ENCODE measurements at places on chromosomes 4 and X.

DNA sequence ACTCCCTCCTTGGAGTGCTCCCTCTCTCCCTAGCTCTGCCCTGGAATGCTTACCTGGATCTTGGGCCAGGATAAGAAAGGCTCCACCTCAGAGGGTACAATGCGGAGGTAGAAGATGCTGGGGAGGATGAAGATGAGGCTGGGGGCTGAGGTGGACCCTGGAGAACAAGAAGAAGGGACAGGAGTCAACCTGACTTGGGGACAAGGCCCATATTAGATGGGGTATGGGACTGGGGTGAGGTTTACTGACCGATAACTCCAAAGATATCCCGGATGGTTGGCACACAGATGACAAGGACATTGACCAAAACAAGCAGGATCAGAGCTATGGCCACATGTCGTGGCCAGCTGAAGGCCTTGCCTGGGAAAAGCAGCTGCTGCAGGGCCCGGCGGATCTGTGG is 10.6 kb downstream of the SLC38A5 start:
- DNase-seq: no peak

- DNase-seq: no peak
Observed at GRCh38 chr4:102696758-102697157, 64.0 kb downstream of the MANBA start.

- DNase-seq: no peak
Observed at GRCh38 chr4:182555997-182556418, 312.8 kb downstream of the TENM3 start.

- DNase-seq: no peak
Observed at GRCh38 chr4:75512386-75513211, 1.6 kb downstream of the RCHY1 start.

- no peak for DNase-seq
Observed at GRCh38 chr4:41476310-41476885, 61.6 kb upstream of the LIMCH1 start.

DNA sequence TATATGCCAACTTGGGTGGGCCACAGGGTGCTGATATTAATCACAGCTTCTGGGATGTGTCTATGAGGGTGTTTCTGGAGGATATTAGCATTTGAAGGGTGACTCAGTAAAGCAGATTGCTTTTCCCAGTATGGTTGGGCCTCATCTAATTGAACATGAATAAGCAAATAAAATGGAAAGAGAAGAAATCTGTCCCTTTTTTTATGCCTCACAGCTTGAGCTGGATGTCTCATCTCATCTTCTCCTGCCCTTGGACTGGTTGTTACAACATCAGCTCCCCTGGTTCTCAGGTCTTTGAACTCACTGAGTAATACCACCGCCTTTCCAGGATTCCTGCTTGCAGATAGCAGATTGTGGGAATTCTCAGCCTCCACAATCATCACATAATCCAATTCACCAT is 1149.2 kb downstream of the PCDH18 start:
- no peak for DNase-seq

- no peak for DNase-seq
Observed at GRCh38 chr4:41287005-41287404, 30.3 kb downstream of the UCHL1 start.

GRCh38 chrX:38216642-38217041 is 4.0 kb downstream of the SRPX start:
- DNase-seq: no peak

DNA sequence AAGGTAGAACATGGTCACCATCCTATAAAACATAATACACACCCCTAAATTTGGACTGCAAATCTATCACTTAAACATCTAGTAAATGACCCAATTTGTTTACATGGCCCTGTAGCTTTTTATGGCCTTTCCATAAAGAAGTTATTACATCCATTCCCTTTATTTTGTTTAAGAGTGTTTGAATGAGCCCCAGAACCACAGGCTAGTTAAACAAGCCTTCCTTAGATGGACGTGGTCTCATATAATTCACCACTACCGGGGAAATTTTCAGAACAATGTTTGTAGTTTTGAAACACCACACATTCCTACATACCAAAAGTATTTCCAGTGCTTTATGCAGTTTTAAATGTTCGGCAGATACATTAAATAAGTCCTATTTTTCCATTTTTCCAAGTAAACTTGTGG is 12.3 kb downstream of the PDGFC start:
- DNase-seq: no peak

GRCh38 chrX:143664302-143664701 is 28.4 kb upstream of the SLITRK4 start:
- DNase-seq: no peak

DNA sequence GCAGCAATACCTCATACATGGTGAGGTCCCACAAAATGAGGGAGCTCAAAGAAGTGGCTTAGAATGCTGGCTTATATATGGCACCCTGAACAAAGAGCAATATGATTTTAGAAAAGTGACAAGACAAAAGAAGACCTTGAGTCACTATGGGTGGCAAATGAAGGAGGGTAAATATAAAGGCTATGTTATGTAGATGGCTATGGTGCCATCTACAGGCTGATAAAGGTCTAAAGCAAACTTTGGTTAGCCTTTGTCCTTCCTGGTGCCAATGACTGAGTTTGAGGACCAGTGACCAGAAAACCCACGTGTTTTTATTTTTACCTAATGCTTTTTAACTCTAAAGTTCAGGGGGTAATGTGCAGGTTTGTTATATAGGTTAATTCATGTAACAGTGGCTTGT is 151.8 kb downstream of the CCNG2 start:
- no peak for DNase-seq

- DNase-seq: no peak
Observed at GRCh38 chrX:109848461-109849050, 115.5 kb upstream of the ACSL4 start.

DNA sequence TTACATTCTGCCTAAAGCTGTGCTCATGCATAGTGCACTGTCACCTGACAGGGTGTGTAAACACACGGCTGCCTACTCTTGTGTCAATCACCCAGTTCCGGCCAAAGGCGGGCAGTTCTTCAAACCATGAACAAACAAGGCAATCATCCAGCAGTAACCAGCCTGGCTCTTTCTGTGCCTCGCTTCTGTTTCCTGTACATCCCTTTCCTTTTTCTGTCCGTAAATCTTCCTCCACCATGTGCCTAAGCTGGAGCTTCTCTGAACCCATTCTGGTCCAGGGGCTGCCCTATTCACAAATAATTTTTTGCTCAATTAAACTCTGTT is 60.8 kb upstream of the CBR4 start:
- DNase-seq: no peak

GRCh38 chr4:7705062-7705461 is 234.6 kb downstream of the AFAP1 start:
- no peak for DNase-seq

- DNase-seq: no peak
Observed at GRCh38 chrX:5306654-5307121, 922.0 kb downstream of the NLGN4X start.

DNA sequence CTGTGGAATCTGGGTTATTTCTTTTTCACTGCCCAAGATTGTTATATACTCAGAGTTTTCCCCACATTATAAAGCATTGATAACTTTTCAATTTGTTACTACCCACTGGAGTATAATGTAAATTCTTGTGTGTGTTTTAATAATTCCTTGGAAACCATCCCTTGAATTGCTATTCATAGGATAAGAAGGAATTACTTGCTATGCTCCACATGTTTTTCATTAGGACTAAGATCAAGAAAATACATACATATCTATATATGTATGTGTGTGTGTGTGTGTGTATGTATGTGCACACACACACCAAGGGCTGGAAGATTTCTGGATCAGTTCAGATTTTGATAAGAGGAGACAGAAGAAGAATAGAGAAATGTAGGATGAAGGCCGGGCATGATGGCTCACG is 206.4 kb upstream of the JADE1 start:
- DNase-seq: no peak

GRCh38 chr4:23911675-23912455 is 22.0 kb upstream of the PPARGC1A start:
- DNase-seq: no peak

GRCh38 chrX:39603230-39603629 is 494.5 kb downstream of the BCOR start:
- DNase-seq: no peak

DNA sequence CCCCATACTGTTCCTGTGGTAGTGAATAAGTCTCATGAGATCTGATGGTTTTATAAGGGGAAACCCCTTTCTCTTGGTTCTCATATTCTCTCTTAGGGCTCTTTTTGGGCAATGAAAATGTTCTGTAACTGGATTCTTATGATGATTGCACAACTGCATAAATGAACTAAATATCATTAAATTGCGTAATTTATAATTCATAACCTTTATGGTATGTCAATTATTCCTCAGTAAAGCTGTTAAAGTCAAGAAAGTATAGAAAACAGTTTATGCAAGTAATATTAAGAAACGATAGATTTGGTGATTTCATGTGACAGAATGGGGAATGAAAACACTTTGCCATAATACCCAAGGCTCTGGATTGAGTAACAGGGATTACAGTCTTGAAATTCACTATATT is 33.5 kb upstream of the SPANXD start:
- DNase-seq: no peak

DNA sequence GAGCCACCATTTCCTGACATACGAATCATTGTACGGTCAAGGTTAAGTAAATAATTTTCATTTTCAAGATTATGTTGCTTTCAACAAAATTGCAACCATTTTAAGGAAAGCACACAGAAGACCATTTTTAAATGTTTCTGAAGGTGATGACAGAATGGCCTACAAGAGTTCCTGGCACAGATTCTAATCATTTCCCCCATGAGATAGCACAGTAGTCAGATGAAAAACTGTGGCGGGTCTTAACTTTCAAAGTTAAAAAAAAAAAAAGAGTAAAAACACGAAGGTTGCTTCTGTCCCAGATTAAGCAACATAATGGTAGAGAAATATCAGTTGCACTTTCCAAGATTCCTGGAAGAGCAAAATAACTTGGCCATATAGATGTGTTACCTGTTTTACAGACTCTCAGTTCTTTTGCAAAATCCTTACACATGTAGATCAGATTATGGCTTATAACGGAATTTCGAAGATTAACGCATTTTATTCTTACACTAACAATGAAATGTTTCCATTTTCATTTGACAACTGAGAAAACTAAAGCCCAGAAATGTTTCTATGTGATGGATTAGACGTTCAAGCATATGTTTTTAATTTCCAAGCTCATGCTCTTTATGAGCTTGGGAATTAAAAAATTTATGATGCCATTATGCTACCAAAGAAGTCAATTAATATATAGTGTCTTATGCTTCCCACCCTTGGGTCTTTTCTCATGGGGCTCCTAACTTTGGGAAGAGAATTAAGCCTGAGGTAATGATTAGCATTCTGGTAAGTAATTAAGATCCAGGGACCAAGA is 335.1 kb upstream of the CLNK start:
- no peak for DNase-seq

DNA sequence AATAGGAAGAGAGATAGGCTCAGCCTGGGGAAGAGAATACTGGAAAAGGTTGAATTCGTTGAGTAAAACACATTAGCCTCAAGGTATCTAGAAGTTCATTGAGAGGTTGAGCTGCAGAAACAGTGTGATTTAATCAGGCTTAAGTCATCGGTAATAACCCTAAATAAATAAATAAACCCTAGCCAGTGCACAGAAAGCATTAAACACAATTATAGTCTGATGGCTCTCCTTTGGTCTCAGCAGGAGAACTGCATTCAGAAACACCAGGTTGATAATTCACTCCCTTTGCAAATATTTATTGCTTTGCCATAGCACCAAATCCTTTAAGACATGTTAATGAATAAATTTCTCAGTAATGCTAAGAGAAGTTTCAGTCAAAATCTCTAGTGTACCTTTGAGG is 9.6 kb downstream of the DCX start:
- no peak for DNase-seq

GRCh38 chrX:18883234-18883960 is 100.5 kb downstream of the PHKA2 start:
- no peak for DNase-seq

DNA sequence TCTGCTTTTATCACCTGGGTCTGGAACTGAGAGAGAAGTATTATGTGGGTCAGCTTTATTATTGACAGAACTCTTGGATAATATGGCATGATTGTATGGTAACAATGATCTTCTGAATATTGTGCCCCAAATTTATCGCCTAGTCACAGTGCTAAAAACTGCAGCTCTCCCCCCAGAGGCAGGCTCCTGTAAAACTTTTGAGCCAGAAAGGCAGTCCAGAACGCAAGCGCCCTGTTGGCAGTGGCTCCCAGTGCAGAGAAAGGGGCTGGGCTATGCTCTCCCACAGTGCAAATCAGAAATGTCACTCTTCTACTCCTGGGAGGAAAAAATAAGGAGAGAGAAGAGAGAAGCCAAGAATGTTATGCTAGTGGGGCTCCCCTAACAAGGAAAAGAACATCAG is 50.5 kb downstream of the HELT start:
- DNase-seq: no peak

GRCh38 chrX:28998609-28999135 is 411.4 kb downstream of the IL1RAPL1 start:
- no peak for DNase-seq

GRCh38 chr4:40788331-40788730 is 38.6 kb downstream of the NSUN7 start:
- no peak for DNase-seq

- no peak for DNase-seq
Observed at GRCh38 chr4:13322681-13323101, 161.4 kb downstream of the RAB28 start.

DNA sequence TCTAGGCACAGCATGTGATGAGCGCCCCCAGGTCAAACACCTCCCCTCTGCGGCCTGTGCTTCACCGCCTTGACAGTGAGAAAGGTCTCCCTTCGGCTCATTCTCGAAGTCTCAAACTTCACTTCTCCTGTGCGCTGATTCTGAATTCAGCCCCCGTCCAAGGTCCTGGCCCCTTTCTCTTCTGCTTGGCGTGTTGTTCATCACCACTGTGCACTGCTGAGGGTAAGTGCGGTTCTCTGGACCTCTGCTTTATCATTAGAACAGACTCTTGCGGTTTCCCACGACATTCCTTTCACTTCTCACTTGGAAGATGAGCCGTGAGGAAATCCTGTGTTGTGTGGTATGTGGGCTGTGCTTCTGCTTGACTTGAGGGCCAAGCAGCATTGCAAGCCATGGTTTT is 11.9 kb downstream of the HTT-AS start:
- no peak for DNase-seq

DNA sequence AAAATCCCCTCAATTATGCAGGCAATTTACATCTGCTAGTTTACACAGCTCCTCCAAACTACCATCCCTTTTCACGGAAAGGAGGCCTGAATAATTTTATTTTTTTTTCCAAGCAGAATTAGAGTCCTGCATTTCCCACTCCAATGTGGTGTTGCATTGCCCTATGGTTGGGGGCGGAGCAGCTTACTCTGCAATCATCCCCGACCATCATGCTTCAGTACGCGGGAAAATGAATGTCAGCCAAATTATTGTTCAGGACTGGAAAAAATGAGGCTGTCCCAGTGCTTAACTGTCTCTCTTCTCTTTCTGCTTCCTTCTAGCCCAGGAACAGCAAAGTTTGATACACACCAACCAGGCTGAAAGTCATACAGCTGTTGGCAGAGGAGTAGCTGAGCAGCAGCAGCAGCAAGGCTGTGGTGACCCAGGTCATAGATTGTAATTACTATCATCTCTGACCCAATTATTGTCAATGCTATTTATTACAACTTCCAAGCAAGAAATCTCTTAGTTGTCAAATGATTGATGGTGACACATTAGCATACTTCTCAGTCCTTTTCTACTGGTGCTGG is 28.3 kb downstream of the MMRN1 start:
- no peak for DNase-seq

- DNase-seq: no peak
Observed at GRCh38 chrX:40130207-40130606, 32.4 kb upstream of the BCOR start.

All from stimulated activated CD4-positive, alpha-beta T cell treated with anti-CD3 and anti-CD28 coated beads, Interleukin-15, amount 100 ng/mL, for 1 hour (primary cell).